ENCODE measurements at places on chromosomes 3 and 15.

- peaks cover 26% of the 10 kb centered on the region for H3K4me1 ChIP-seq
- no peaks in the 10 kb centered on the region for H3K27me3 ChIP-seq
- H3K4me3 ChIP-seq: no peak overlapping the region
- no peak for DNase-seq
Observed at GRCh38 chr3:61080737-61081445, 170.4 kb downstream of the FHIT start.

- H3K4me1 ChIP-seq: peaks cover 23% of the 10 kb centered on the region
- DNase-seq: no peak
- no peak overlapping the region for H3K4me3 ChIP-seq
- no peaks in the 10 kb centered on the region for H3K27me3 ChIP-seq
Observed at GRCh38 chr3:156788846-156789245, 37.3 kb upstream of the LEKR1 start.

- H3K27me3 ChIP-seq: no peaks in the 10 kb centered on the region
- no peak overlapping the region for H3K27ac ChIP-seq
- no peak for DNase-seq
- peaks cover 15% of the 10 kb centered on the region for H3K4me1 ChIP-seq
- H3K4me3 ChIP-seq: no peak overlapping the region
Observed at GRCh38 chr3:188853856-188854771, 317.7 kb upstream of the TPRG1 start.

GRCh38 chr3:170862618-170863374 lies 7.2 kb downstream of the RPL22L1 start:
- no peak overlapping the region for H3K4me3 ChIP-seq
- H3K4me1 ChIP-seq: peaks cover 21% of the 10 kb centered on the region
- H3K27ac ChIP-seq: peak overlapping the region; percentile 74
- peaks cover 18% of the 10 kb centered on the region for H3K36me3 ChIP-seq

DNA sequence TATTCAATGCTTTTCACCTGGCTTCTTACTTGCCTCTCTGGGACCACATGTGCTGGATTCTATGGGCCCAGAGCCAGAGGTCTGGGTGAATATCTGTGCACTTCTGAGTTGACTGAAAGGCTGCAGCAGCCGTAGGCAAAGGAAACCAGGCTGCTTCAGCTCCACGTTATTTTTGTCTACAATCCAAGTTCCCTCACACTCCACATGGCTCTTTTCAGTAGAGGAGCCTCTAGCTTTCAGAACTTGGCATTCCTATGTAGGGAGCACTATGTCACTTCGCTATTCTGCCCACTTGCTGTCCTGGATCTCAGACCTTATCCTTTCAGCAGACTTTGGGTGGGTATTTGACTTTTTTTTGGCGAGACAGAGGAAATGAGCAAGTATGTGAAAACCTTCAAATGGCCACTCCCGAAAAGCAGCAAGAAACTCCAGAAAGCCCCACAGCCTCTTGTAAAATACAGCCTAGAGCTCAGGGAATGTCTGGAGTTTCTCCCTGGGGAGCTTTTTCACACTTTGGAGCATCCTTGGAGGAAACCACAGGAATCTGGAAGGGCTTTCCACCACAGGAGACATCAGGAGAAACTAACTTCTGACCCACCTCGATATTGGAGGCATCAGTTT lies 80.9 kb downstream of the DUT start:
- H3K27ac ChIP-seq: no peak overlapping the region
- no peaks in the 10 kb centered on the region for H3K4me1 ChIP-seq
- no peak overlapping the region for H3K4me3 ChIP-seq
- H3K36me3 ChIP-seq: peaks cover 15% of the 10 kb centered on the region
- no peaks in the 10 kb centered on the region for H3K27me3 ChIP-seq

DNA sequence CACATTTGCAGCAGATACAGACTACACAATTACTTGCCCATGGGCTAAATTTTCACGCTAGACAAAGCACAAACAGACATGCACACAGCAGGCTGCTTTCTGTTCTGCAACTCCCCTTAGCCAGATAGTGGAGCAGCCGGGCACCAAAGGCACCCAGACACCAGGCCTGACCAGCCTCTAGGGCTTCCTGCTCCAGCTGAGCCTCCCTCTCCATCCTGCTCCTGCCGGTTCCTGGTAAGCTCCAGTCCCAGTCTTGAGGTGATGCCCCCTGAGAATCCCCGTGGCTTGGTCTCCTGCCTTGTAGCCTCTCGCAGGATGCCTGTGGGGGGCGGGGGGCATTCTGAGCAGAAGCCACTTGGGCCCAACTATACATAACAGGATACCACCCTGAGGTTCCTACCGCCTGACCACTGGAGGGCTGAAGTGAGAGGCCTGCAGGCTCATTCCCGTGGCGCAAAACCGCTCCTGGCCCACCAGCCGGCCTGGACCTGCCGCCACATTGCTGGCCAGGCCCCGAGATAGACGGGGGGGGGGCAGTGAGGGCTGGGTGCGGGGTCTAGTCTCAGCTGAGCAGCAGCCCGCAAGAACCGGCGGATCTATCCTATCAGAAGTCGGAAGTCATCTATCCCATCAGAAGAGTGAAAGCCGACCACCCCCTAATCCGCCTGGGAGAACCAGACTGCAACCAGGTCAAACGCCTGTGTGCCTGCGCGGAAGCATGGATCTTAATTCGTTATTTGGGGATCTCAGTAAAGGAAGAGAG lies 3.9 kb downstream of the FOXL2 start:
- H3K4me3 ChIP-seq: no peak overlapping the region
- H3K27ac ChIP-seq: no peak overlapping the region

DNA sequence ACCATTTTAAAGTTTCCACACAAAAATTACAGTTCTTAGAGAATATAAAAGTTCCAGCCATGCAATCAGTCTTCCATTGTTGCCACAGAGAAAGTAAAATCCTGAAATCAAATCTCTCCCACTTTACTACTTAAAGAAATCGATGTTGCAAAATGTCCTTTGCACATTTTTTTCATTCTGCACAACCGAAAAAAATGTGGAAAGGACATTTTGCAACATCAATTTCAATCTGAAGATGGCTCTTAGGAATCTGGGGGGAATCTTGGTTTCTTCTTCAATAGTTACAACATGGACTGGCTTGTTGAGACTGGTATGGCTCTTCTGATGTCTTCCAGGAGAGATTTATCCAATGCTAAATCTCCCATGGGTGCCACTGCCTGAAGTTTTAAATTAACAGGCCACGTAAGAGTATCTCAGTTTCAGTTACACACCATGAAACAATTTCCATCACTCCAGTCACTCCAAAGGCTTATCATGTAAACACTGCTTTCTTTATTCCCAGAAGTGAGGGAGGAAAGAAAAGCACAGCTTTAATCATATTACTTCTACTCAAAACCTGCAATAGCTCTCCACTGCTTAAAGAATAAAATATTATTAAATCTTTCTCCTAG lies 55.8 kb upstream of the CTNNB1 start:
- H3K4me3 ChIP-seq: no peak overlapping the region
- H3K4me1 ChIP-seq: peaks cover 14% of the 10 kb centered on the region

- H3K36me3 ChIP-seq: peaks cover 4% of the 10 kb centered on the region
- peak overlapping the region; percentile 35 for H3K27ac ChIP-seq
- no peaks in the 10 kb centered on the region for H3K27me3 ChIP-seq
- H3K4me1 ChIP-seq: peaks cover 12% of the 10 kb centered on the region
- DNase-seq: no peak
Observed at GRCh38 chr3:8441969-8442559, 59.6 kb upstream of the LMCD1 start.

- peaks cover 11% of the 10 kb centered on the region for H3K4me1 ChIP-seq
- no peak overlapping the region for H3K4me3 ChIP-seq
- no peak overlapping the region for H3K27ac ChIP-seq
- H3K27me3 ChIP-seq: no peaks in the 10 kb centered on the region
- H3K36me3 ChIP-seq: no peaks in the 10 kb centered on the region
- DNase-seq: no peak
Observed at GRCh38 chr15:58432401-58432800, 610 bp downstream of the LIPC start.

DNA sequence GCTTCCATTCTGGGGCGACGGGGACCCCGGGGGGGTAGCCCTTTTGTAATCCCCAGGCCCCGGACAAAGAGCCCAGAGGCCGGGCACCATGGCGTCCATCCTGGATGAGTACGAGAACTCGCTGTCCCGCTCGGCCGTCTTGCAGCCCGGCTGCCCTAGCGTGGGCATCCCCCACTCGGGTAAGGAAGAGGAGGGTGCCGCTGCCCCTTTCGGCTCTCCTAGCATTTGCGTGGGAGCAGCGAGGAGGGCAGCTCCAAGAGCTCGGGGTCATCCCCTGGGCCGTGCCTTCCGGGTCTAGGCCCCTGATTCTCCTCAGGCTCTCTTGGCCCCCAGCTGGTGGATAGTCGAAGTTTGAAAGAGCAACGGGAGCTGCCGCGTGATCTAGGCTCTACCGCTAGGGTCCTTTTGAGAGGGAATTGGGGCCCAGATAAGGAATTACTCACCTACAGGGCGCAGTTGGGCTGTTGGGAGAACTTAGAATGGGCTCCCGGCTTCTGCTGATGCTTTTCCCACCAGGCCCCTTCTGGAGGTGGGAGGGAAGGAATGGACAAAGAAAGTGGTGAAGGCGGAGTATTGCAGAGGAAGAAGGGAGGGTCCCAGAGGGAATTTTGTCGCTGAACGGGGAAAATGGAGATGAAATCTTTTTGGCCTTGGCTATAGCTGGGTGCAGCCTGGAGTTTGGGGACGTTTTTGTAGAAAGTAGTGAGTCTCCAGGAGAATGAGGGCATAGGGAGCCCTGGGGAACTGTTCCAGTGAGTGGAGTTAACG lies 615 bp downstream of the VPS18 start:
- H3K27me3 ChIP-seq: peaks cover 1% of the 10 kb centered on the region
- H3K4me3 ChIP-seq: peak overlapping the region; percentile 99
- peaks cover 19% of the 10 kb centered on the region for H3K36me3 ChIP-seq
- H3K4me1 ChIP-seq: peaks cover 19% of the 10 kb centered on the region
- DNase-seq: no peak

Data from mesothelial cell of epicardium (in vitro differentiated cells).